ENCODE measurements at places on chromosomes 1 and 21.

- DNase-seq: no peak
Observed at GRCh38 chr1:76260279-76260678, 185.7 kb downstream of the ST6GALNAC3 start.

DNA sequence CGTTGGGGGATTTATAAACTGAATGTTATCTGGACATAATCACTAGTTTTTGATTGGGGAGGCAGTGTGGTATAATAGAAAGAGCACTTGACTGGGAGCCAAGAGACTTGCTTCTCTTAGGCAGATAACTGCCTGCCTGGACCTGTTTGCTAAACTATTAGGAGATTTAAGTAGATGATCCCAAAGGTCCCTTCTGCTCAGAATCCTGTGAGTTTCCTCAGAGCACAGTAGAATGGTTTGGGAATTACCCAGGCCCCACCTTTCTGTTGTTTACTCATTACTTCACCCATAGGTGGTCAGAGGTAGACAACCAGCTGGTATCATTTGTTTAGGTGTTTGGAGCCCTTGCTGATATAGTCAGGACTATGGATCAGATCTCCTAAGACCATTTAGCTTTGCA, 10.3 kb upstream of the PODN start:
- peak; percentile 20 for DNase-seq

GRCh38 chr1:160217481-160218051, 12.4 kb downstream of the PEA15 start:
- DNase-seq: no peak

DNA sequence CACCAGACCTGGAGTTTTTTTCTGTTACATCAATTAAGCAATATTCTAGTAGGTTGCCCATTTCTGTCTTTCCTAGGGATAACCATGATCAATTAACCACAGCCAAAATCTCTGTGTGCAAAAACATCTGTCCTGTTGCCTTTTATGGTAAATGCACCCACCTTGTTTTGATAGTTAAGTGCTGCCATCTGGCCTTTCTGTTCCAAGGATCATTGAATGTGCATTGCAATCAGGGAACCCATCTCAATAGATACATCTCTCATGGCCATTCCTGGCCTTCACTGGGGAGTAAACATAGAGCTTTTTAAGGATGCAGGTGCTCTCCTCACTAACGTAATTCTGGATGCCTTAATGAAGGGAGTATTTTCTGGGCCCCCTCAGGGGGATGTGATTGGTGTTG, 111.8 kb upstream of the KIAA1614 start:
- DNase-seq: no peak

- DNase-seq: no peak
Observed at GRCh38 chr1:172622541-172622940, 36.4 kb upstream of the FASLG start.

Data from endodermal cell (in vitro differentiated cells).